PC-3 (cell line): ENCODE measurements at places on chromosomes 2 and 18.
A peak's percentile ranks its signal among the peaks of the same experiment; 100 is the strongest.

DNA sequence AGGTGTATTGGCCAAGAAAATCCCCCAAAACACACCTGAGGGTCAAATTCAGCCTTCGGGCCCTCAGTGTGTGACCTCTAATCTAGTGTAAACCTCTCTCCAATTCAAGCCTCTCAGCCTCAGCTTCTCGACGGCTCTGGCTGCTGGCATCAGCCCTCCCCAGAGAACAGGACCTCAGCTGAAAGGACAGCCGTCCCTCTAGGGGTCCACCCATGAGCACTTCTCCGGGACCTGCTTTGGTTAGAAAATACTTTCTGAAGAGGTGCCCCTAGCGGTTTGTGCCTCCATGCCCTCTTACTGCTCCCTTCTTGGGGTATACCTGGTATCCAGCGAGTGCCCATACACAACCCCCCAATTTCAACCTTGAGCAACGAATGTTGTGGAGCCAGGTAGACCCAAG is 48.8 kb downstream of the INHBB start:
- H3K36me3 ChIP-seq: no peaks in the 10 kb centered on the region
- H3K27me3 ChIP-seq: no peaks in the 10 kb centered on the region
- DNase-seq: no peak
- H3K4me1 ChIP-seq: peaks cover 45% of the 10 kb centered on the region
- no peak overlapping the region for H3K27ac ChIP-seq

DNA sequence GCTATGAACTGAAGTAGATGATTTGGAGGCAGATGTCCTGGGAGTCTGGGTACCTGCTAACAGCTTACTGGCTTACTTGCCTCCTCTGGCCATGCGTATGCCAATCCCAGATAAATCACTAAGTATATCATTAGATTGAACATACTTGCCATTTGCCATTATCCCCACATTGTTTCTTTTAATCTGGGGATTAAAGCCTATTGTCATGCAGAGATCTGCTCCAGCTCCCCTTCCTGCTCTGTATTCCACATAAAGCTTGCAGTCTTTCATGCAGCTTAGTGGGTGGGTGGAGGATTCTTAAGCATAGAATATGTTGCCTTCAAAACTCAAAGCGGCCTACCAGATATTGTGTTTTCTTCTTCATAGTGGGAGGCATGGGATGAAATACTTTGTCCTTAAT is 311.8 kb upstream of the MMADHC start:
- H3K27me3 ChIP-seq: no peaks in the 10 kb centered on the region
- no peak for DNase-seq
- no peak overlapping the region for H3K4me3 ChIP-seq

GRCh38 chr2:177078855-177079254 is 133.7 kb upstream of the HNRNPA3 start:
- no peak overlapping the region for H3K27ac ChIP-seq
- no peak for DNase-seq
- H3K36me3 ChIP-seq: no peaks in the 10 kb centered on the region
- peaks cover 6% of the 10 kb centered on the region; the same call in 1 of the 2 replicates for H3K27me3 ChIP-seq

GRCh38 chr18:68703326-68703725 is 11.6 kb downstream of the TMX3 start:
- no peak for DNase-seq
- H3K36me3 ChIP-seq: peaks cover 38% of the 10 kb centered on the region
- no peaks in the 10 kb centered on the region for H3K27me3 ChIP-seq
- no peak overlapping the region for H3K4me3 ChIP-seq
- peaks cover 9% of the 10 kb centered on the region for H3K4me1 ChIP-seq

DNA sequence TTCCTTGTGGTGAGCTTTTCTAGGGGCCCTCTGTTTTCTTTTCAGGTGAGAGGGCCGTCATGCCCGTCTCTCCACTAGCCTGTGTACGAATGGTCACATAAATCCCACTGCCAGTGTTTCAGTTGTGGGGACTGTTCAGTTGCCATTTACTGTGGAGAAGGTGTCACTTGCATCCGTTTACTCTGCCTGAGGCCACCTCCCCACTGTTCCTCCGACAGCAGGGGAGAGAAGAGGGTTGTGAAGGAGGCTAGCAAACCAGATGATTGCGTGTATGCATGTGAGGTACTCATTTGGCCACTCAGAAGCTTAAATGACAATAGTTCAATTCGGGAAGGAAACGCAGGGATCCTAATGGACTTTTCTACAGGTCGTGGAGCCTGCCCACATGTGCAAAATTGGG is 3.3 kb downstream of the MTCL1 start:
- H3K27me3 ChIP-seq: no peaks in the 10 kb centered on the region
- H3K4me3 ChIP-seq: peak overlapping the region; percentile 78
- DNase-seq: no peak
- H3K4me1 ChIP-seq: peaks cover 29% of the 10 kb centered on the region
